ENCODE measurements at places on chromosomes 4 and X.

DNA sequence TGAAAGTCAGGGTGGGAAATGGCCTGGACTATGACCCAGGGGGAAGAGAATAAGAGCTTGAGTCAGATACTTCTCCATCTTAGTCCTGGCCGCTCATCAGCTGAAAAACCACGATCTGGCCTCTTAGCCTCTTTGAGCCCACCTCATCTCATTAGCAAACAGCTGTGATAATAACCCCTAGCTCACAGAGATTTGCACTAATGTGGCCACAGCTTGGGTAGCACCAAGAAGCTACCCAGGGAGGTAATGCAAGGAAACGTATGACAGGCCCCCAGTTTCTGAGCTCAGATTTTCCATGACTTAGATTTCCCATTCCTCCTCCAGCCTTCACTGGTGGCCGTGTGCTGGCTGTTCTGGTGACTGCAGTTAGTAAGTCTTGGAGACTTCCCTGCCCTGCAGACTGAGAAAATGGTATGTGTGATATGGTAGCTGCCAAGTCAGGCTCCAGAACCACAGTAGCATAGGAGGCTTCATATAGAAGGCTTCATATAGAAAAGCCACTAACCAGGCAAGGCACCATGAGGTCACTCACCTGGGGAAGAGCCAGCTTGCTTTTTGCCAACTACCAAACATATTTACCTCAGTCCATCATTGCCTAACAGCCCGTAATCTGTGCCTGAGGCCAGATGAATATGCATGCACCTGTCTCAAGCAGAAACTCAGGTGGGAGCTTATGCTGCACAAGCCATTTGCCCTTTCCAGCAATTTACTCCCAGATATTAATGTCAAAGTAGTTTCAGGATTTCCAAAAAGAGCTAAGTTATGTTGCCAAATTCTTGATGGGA is 51.4 kb upstream of the GABRE start:
- DNase-seq = no peak

DNA sequence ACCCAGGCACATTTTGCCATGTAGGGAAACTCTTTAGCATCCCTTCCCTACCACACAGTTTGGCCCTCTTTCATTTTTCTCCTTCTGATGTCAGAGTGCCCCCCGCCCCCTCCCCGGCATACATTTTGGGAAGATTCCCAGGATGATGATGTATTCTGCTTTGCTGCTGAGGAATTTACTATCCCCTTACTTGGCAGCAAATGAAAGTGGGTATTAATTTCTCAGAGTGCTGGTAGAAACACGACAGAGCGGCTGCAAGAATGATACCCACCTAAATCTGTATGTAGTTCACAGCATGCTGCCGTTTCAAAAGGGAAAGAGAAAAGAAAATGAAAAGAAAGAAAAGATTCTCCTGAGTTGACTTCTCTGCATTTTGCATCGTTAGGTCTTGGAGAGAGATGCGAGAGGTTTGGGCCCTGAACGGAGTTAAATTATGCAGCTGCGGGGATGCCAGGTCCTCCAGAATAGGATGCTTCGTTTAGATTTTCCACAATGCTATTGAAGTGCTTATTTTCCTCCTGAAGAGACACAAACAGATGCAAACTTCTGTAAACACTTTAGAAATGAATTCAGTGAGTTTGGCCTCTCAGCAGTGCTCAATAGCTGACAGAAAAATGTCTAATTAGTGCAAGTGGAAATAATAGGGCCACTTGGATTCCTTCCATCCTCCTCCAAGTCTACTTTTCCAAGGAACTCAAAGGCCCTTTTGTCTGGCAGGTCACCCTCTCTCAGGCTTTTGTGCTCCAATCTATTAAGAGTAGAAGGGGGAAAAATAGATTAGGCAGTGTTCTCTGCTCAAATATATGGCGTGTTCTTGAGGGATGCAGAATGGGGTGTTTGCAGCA is 106.2 kb downstream of the ALPK1 start:
- DNase-seq = no peak

- no peak for DNase-seq
These were observed 186.4 kb upstream of the GALNT7 start for GRCh38 chr4:172982151-172982590.

GRCh38 chr4:139619644-139620043 is 46.0 kb upstream of the MGST2 start:
- no peak for DNase-seq

- no peak for DNase-seq
These were observed 79.1 kb downstream of the CLCN4 start for GRCh38 chrX:10235851-10236250.

DNA sequence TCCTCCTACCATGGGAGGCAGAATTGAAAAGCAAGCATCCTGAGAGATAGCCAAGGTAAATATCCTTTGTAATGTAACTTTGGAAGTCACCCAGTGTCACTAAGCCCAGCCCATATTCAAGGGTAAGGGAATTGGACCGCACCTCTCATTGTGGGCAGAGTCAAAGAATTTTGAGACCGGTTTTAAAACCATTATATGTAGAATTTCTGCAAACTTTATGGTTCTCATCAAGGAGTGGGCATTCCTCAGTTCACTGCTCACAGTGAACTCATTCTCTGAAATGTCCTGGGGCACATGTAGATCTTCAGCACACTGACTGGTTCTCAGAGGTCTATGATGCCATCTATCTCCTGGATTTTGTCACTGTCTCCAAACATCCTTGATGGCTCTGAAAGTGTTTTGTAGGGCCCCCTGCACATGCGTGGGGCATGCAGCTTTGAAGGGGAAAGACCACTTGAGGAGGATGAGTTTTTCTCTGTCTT is 35.3 kb upstream of the CHRNA9 start:
- DNase-seq = no peak

GRCh38 chr4:105075045-105075444 is 71.6 kb upstream of the TET2 start:
- DNase-seq = no peak

GRCh38 chr4:47444031-47444430 is 19.5 kb downstream of the COMMD8 start:
- DNase-seq = no peak

- DNase-seq = no peak
These were observed 99.2 kb downstream of the JADE1 start for GRCh38 chr4:128908735-128909134.

DNA sequence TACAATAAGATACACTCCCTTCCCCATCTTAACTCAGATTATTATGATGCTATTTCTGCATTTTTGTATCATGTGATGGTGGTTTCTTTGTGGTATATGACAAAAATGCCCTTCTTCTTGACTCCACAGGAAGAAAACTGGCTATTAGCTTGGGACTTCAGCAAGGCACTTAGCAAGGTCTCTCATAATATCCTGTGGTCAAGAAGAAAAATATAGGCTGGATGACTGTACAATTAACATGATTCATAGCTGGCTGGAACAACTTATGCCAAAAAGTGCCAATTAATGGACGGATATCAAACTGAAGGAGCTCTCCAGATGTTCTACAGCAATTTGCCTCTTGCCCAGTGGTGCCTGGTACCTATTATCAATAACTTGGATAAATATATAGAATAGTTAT is 2.3 kb upstream of the MID1IP1 start:
- DNase-seq = no peak

DNA sequence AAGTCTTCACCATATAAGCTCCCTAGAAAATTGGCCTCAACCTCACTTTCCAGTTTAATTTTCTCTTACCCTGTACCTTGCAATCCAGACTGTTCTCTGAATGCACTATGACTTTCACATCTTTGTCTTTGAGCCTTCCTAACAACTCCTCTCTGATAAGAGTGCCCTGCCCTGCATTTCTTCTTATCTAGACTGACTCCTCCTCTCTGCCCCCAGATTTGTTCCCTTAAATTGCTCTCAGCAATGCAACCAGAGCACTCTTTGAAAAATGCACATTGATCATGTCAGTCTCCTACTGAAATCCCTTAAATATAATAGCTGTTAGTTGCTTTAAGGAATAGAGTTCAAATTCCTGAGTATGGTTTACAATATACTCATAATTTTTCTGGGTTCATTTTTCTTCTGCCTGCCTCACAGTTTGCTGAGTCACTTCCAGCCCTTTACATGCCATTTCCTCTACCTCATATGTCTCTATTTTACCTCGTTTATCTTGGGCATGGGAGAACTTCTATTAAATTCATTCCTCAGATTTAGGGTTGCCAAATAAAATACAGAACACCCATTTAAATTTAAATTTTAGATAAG is 582.7 kb upstream of the AADAT start:
- DNase-seq = no peak

GRCh38 chr4:82930848-82931755 is 30.6 kb downstream of the THAP9 start:
- DNase-seq = no peak

- no peak for DNase-seq
These were observed 66.6 kb downstream of the SNX25 start for GRCh38 chr4:185276036-185276435.

DNA sequence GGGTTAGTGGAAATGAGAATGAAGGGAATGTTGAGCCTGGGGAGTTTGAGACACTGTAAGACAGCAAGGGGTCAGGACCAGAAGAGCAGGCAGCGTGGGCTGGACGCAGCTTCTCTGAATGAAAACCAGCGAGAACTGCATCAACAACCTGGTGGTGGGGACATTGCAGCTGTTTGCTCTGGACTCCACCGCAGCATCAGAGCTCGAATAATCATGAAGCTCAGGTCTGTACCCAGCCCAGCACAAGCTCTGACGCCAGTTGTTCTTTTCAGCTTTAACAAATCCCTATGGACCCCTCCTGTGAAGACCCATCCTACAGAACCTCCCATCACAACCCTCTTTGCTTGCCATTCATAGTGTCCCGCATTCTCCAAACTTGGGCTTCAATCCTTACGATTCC is 106.8 kb upstream of the PNPLA4 start:
- DNase-seq = no peak

GRCh38 chr4:152892974-152893373 is 43.1 kb upstream of the FHDC1 start:
- DNase-seq = no peak

GRCh38 chr4:129176864-129177263 is 80.9 kb downstream of the C4orf33 start:
- DNase-seq = no peak

DNA sequence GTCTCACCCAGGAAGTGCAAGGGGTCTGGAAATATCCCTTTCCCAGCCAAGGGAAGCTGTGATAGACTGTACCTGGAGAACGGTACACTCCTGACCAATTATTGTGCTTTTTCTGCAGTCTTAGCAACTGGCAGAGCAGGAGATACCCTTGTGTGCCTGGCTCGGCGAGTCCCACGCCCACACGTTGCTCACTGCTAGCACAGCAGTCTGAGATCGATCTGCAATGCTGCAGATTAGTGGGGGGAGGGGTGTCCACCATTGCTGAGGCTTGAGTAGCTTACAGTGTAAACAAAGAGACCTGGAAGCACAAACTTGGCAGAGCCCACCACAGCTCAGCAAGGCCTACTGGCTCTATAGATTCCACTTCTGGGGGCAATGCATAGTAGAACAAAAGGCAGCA is 138.5 kb downstream of the CHRDL1 start:
- no peak for DNase-seq

- DNase-seq = no peak
These were observed 63.7 kb downstream of the MAML3 start for GRCh38 chr4:140090215-140090731.

DNA sequence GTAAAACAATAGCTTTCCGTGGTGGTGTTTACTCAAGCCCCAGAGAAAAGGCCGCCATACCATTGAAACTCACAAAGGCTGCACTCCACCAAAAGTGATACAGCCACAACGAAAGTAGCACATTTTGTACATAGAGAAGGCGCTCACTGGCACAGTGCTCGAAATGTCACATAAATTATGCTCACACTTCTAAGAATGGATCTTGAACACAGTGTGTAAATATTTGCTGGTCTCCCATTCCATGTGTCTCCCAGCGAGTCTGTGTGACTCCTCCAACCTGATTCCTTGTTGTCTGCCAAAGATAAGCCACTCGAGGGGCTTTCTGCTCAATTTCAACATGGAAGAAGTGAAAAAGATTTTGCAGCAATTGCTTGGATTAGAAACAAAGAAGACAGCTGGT is 234.0 kb upstream of the VCX3A start:
- DNase-seq = no peak

- DNase-seq = no peak
These were observed 915.4 kb downstream of the CENPC start for GRCh38 chr4:66629927-66630326.

DNA sequence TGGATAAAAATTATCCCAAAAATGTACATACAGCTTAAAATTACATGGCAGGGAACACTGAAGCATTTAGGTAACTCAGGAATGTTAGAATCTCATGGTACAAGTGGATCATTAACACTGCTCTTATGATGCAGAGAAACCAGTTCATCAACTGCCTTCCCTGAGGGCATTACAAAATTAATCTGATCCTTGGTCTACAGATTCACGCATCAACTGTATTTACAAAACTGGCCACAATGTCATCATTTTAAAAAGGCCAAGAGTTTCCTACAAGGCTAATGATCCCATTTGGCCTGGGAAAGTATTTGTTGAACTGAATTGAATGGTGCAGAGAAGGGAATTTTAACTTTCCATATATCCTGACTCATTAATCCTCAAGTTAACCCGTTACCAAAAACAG is 84.6 kb downstream of the TSPAN5 start:
- DNase-seq = no peak

DNA sequence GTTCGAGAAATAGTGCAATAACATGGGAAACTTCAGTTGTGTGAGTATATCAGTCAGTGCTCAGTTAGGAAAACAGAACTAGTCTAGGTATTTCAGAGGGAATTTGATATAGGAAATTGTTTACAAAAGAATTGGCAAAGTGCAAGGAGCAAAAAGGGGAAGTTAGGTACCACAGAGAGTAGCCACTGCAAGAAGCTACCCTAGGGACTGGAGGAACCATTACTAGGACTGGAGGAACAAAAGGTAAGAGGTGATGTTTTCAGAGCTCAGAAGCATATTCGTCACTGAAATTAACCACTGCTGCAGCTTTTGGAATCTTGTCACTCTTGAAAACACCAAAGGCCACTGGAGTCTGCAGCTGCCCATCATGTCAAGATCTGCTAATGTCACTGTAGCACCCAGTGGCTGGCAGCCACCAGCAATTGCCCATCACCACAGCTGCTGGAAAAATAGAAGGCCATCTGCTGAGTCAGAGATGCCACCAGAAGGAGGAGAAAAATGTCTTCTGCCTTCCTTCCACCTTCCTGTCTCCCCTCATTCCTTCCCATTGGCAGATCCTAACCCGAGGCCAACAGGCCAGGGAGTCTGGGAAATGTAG is 160.6 kb upstream of the RPS6KA3 start:
- no peak for DNase-seq

DNA sequence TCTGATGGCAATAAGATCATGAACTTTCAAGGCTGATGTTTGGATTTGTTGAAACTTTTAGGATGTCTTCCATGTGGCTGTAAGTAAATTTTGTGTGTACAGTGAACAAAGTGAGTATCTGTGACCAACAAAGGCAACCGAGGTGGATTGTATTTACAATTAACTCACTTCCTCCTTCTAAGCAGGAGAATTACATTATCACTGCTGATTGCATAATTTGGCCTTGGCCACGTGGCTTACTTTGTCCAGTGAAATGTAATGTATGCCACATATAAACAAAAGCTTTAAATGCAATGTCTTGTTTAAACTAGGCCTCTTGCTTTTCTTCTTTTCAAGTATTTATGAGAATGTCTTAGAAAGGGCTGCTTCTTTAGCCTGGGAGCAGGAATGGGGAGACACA is 66.3 kb upstream of the MAD2L1 start:
- DNase-seq = no peak

Measured in osteocyte (in vitro differentiated cells).